ENCODE measurements at places on chromosomes 12 and 14. TPM values are rescaled to one million over a fixed set of nuclear protein-coding genes. Genes with fewer than 3 reads are reported as not detected.

The TRPV4 gene
- polyA plus RNA-seq, result 6.2 TPM

The ALDH2 gene
- polyA plus RNA-seq, result 25.4 TPM

The DLGAP5 gene
- 9.1 TPM for polyA plus RNA-seq

The MMP19 gene
- polyA plus RNA-seq, result 3.3 TPM

The GPN3 gene
- 52.9 TPM for polyA plus RNA-seq

The RIPK3 gene
- 0.24 TPM for polyA plus RNA-seq

The LRRK2 gene
- polyA plus RNA-seq, result 0.06 TPM

The NTN4 gene
- polyA plus RNA-seq, result 0.86 TPM

The CABP1 gene
- polyA plus RNA-seq, result 4.5 TPM

The SIX1 gene
- polyA plus RNA-seq, result 0.11 TPM

The SPIC gene
- not detected for polyA plus RNA-seq

The ABHD12B gene
- polyA plus RNA-seq, result 4.0 TPM

The SIRT4 gene
- 2.7 TPM for polyA plus RNA-seq

The PRR4 gene
- 1.9 TPM for polyA plus RNA-seq

The BDKRB2 gene
- 0.21 TPM for polyA plus RNA-seq

The POTEG gene
- polyA plus RNA-seq, result not detected

The SMARCD1 gene
- polyA plus RNA-seq, result 130 TPM

The C14orf93 gene
- polyA plus RNA-seq, result 8.2 TPM

All from H1 (cell line).